Stimulated activated CD4-positive, alpha-beta T cell treated with anti-CD3 and anti-CD28 coated beads, Interleukin-1b, Interleukin-23, amount 100 ng/mL, for 1 hour (primary cell): ENCODE measurements at places on chromosomes 7 and 10.

- DNase-seq = no peak
Measured at GRCh38 chr10:62911210-62911963, 95.2 kb upstream of the EGR2 start.

- no peak for DNase-seq
Measured at GRCh38 chr10:71040343-71040742, 152.0 kb upstream of the PCBD1 start.

- DNase-seq = no peak
Measured at GRCh38 chr10:5291501-5292195, 73.1 kb upstream of the UCN3 start.

GRCh38 chr7:3879355-3880075, 578.5 kb downstream of the SDK1 start:
- no peak for DNase-seq

DNA sequence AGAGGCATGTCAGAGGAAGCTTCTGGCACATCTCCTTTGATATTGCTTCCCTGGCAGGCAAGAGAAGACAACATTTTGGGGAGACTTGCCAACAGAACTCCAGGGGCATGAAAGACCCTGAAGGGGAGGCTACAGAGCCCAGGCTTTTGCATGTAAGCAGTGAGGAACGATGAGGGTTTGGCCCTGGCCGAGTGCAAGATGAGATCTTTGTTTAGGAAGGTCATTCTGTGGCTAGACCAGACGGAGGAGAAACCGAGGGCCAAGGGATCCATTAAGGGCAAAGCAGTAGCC, 3.8 kb downstream of the SVIL start:
- no peak for DNase-seq

DNA sequence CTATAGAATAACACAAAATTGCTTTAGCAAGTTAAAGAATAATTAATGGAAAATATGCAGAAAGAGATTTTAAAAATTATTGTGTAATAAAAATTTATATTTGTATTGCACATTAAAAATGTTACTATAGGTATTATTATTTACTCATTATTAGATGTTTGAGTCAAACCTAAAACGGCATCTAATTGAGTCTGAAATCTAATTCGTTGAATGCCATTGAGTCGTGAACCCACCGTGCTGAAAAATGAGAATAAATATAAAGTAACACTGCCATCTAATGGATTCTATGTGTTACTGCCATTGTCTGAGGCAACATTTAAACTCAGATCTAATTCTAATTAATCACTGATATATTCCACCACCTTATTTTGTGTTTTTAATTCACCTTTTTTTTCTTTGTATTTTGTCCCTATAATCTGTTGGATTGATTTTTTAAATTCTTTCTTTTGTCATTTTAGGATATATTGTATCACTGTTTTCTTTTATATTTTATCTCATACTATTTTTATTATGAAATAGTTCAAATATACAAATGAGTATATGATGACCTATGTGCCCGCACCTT, 62.2 kb downstream of the SAMD9 start:
- no peak for DNase-seq

DNA sequence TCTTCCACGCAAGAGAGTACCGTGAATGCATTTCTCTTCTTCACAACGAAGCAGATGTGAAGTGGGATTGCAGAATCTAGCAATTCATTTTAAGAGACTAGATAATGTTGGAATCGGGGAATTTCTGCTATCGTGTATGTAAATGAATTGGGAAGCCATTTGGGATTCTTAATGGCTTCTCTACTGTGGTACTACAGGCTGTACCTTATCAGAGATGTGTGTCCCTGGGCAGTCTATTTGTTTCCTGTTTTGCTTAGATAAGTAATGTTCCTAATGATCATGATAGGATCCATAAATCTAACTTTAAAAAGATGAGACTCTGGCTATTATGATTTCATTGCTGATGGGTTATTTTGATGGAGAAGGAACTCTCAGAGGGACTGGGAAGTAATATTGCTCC, 320.6 kb downstream of the REEP3 start:
- DNase-seq = no peak

DNA sequence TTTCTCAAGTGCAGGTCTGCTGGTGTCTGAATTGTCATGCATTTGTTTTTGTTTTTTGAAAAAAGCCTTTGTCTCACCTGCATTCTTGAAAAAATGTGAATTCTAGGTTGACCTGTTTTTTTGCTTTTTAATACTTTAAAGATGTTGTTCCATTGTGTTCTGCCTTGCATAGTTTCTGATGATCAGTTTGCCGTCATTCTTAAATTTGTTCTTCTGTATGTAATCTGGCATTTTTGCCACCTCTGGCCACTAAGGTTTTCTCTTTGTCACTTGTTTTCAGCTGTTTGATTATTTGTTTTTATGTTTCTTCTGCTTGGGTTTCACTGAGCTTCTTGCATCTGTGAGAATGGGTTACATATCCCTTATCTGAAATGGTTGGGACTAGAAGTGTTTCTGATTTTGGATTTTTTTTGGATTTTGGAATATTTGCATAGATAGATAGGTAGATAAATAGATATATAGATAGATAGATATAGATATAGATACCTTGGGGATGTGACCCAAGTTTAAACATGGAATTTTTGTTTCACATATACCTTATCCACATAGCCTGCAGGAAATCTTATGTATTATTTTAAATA, 16.5 kb downstream of the MGMT start:
- DNase-seq = no peak

DNA sequence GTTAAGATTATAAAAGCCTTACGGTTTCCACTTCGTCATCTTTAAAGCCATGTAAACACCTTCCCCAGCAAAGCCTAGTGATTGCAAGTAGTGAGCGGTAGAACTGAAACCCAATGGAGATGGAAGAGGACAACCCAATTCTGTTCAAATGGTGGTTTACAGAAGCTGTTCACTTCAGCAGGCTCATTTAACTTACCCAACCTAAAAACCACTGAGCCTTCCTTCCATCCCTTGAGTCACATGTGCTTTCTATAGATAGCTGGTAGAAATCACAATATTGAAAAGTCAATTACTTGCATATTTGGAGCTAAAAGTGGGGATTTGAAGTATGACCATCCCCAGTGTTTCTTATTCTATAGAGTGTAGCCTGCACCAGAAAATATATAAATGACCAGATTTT, 667.7 kb downstream of the SUGCT start:
- no peak for DNase-seq

- DNase-seq = no peak
Measured at GRCh38 chr10:127908106-127908958, 1.4 kb downstream of the PTPRE start.

DNA sequence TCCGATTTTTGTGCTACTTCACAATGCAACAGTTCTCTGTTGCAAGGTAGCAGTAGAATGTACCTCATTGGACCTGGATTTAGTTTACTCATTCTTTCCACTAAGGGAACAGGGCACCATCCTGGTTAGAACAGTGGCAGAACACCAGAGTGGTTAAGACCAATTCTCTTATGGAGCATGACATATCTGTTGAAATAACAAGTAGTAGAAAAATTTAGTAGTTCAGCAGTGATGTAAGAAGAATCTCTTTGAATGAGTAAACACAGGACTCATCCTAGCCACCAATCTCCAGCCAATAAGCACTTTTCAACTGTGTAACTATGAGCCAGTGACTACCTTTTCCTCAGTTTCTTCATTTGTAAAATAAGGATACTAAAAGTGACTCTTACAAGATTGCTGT, 2.4 kb downstream of the ANKRD22 start:
- no peak for DNase-seq

DNA sequence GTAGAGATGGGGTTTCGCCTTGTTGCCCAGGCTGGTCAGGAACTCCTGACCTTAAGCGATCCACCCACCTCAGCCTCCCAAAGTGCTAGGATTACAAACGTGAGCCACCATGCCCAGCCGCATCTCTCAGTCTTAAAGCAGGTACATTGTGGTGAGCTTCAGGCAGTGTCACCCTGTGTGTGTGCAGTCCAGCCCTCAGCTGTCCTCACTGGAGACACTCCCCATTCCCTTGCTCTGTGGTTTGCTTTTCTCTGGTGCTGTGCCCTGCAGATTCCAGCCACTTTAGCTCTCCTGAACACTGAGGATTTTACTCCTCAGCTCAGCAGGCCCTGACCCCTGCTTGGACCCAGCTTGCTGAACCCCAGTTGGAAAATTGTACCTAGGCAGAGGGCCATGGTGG, 6.1 kb downstream of the TRRAP start:
- DNase-seq = no peak

- no peak for DNase-seq
Measured at GRCh38 chr7:4136036-4136435, 546.1 kb upstream of the FOXK1 start.

GRCh38 chr7:158016180-158017097, 571.2 kb downstream of the PTPRN2 start:
- DNase-seq = no peak

DNA sequence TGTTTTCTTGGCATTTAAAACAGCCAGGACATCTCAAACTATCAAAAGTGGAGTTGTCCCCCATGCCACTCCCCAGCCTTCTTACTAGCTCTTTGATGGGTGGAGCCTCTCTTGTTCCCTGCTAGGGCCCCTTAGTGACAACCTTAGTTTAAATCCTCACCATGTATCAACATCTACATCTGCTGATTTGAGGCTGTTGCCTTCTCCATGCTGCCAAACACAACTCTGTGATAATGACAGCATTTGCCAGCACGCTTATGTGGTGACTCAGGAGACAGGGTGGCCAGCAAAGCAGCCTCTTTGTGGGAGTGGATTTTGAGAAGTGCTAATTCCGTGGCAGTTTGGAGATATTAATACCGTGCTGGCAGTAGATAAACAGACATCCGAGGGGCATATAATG, 145.4 kb downstream of the LRRC4 start:
- DNase-seq = no peak

DNA sequence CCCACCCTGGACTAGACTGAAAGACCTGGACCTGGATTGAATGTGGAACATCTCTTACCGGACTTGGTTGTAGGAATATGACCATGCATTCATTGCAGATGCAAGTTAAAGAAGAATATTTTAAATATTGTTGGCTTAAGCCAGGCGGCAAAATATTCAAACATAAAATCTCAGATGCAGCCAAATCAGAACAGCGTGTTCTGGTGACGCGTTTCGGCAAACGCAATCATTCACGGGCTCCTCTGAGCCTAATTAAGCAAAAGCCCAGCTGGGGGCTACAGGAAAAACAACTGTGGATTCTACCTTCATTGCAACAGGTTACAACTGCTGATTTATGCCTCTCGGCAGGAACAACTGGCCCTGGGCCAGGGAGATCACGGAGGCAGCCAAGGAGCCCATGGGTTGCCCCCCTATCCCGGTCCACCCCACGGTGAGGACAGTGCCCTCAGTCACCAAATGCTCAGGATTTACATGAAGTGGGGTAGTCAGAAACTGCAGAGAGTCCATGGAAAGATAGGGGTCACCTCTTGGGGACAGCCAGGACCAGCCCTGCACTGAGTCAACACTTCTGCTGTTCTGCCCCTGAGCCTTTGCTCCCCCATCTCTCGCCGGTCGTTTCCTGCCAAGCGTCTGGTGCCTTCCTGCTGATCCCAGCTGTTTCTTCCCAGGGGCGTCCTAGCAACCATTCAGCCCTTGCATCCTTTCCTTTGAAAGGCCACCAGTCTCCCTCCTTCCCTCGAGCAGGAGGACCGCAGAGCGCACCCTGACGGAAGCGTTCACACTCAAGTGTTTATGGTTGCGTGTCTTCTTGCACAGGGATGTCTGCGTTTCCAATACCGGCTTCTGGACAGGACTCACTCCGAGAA, 64.4 kb upstream of the SFMBT2 start:
- no peak for DNase-seq

- no peak for DNase-seq
Measured at GRCh38 chr7:87231258-87231657, 11.7 kb upstream of the TMEM243 start.

GRCh38 chr7:128777156-128778123, 1.8 kb upstream of the OPN1SW start:
- no peak for DNase-seq

DNA sequence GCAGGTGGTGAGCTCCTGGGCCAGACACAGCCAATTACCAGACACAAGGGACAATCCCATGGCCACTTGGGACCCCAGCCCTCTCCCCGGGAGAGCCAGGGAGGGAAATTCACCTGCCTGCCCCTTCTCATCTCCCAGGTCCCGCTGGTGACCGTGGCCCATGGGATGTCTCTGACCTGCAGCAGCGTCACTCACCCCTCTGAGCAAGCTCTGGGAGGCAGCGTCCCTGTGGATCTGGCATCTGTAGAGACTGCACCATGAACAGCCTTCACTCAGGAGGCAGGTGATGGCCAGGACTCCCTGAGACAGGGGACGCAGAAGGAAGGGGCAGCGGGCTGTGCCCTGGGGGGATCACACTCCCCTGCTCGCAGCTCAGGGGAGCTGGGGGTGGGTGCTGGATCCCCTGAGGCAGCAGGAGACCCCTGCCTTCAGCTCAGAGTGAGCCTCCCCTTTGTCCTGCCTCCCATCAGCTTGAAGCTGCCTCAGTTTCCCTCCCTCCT, 90.8 kb downstream of the FOXL3 start:
- DNase-seq = no peak

GRCh38 chr7:74656441-74656836, 1.1 kb upstream of the GTF2I start:
- no peak for DNase-seq

DNA sequence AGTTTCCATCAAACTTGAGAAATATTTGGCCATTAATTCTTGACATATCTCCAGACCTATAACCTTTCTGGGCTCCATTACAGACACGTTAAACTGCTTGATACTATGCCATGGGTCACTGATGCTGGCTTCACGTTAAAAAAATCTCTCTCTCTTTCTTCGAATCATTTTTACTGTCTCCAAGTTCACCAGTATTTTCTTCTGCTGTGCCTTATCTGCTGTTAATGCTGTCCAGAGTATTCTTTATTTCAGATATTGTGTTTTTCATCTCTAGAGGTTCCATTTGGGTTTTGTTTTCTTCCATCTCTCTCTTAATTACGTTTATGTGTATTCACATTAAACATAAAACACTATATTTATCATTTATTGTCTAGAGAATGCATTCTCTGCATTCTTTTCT, 12.8 kb upstream of the PRPF18 start:
- no peak for DNase-seq
